ENCODE measurements at places on chromosomes 2 and 18.

- peak overlapping the region; percentile 79 for H3K4me3 ChIP-seq
- no peak overlapping the region for H3K27ac ChIP-seq
- peaks cover 6% of the 10 kb centered on the region for H3K4me1 ChIP-seq
Measured at GRCh38 chr2:137952586-137953129, 11.6 kb upstream of the HNMT start.

- H3K4me3 ChIP-seq: no peak overlapping the region
- no peaks in the 10 kb centered on the region for H3K4me1 ChIP-seq
- H3K27ac ChIP-seq: no peak overlapping the region
- no peak for DNase-seq
- H3K36me3 ChIP-seq: no peaks in the 10 kb centered on the region
Measured at GRCh38 chr2:220499225-220499624, 871.8 kb downstream of the SLC4A3 start.

DNA sequence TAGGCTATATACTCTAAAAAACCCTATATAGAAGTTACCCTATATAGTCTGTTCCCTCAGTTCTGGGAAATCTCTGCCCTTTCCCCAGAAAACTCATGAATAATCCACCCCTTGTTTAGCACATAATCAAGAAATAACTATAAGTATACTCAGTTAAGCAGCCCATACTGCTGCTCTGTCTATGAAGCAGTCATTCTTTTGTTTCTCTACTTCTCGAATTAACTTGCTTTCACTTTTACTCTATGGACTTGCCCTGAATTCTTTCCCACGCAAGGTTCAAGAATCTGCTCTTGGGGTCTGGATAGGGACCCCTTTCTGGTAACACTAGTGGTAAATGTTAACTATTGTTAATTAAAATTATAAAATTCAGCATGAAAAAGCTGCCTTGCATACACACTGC lies 17.4 kb upstream of the AP1S3 start:
- H3K27ac ChIP-seq: no peak overlapping the region
- no peak overlapping the region for H3K4me3 ChIP-seq
- H3K27me3 ChIP-seq: no peaks in the 10 kb centered on the region
- H3K4me1 ChIP-seq: no peaks in the 10 kb centered on the region

DNA sequence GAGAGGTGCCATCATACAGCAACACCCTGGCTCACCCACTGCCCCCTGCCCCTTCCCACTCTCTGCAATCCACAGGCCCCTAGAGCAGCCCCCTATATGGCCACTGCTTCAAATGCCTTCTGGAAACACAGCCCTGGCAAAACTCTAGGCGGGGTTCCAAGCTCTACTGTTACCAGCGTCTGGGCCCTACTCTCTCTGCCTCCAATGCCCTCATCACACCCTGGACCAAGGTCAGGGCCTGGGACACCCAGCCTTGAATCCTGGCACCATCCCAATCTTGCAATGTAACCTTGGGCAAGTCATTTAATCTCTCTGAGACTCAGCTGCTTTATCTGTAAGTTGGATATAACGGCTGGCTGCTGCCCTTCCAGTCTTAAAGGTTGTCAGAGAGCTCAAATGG lies 39.2 kb upstream of the LOXHD1 start:
- DNase-seq: no peak
- no peak overlapping the region for H3K4me3 ChIP-seq
- H3K27me3 ChIP-seq: peaks cover 10% of the 10 kb centered on the region
- no peaks in the 10 kb centered on the region for H3K4me1 ChIP-seq
- no peaks in the 10 kb centered on the region for H3K36me3 ChIP-seq

Data from naive thymus-derived CD8-positive, alpha-beta T cell (primary cell).